ENCODE measurements at places on chromosomes 5 and 9. TPM values are rescaled to one million over a fixed set of nuclear protein-coding genes. Genes with fewer than 3 reads are reported as not detected.

FOXD1 gene
- not detected for total RNA-seq

INSYN2B gene
- total RNA-seq: not detected

ARSI gene
- total RNA-seq: not detected

TMC1 gene
- total RNA-seq: 0.41 TPM

IFNA13 gene
- total RNA-seq: not detected

SLC9A3 gene
- 2.2 TPM for total RNA-seq

SEMA5A gene
- not detected for total RNA-seq

PCDHA9 gene
- not detected for total RNA-seq

SLIT3 gene
- 0.26 TPM for total RNA-seq
